ENCODE measurements at places on chromosomes 12 and 14. TPM values are rescaled to one million over a fixed set of nuclear protein-coding genes. Genes with fewer than 3 reads are reported as not detected.

GRCh38 chr14:50675597-50675996 is 7.5 kb upstream of the SAV1 start:
- no peak for DNase-seq

DNA sequence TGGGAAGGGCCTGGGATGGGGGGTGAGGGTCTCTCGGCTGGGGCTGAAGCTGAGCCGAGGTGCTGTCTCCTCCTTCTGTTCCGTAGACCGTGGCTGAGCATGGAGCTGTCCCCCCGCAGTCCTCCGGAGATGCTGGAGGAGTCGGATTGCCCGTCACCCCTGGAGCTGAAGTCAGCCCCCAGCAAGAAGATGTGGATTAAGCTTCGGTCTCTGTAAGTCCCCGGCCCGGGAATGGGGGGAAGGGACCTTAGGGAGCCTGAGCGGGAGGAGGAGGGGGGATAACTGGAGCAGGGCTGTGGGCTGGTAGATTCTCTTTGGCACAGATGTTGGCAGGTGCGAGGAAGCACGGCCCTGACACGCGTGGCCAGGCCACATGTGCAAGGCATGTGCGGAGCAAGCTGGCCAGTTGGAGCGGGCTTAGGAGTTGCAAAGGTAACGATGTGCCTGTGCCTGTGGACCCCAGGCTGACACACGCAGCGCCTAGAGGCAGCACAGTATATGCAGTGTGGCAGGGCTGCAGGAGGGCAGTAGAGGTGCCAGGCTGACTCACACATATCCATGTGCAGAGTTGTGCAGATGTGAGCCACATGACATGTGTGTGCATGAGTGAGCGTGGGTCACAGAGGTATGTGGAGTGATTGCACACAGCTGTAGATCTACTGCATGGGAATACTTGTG is 512 bp downstream of the PDE1B start:
- no peak for DNase-seq

DNA sequence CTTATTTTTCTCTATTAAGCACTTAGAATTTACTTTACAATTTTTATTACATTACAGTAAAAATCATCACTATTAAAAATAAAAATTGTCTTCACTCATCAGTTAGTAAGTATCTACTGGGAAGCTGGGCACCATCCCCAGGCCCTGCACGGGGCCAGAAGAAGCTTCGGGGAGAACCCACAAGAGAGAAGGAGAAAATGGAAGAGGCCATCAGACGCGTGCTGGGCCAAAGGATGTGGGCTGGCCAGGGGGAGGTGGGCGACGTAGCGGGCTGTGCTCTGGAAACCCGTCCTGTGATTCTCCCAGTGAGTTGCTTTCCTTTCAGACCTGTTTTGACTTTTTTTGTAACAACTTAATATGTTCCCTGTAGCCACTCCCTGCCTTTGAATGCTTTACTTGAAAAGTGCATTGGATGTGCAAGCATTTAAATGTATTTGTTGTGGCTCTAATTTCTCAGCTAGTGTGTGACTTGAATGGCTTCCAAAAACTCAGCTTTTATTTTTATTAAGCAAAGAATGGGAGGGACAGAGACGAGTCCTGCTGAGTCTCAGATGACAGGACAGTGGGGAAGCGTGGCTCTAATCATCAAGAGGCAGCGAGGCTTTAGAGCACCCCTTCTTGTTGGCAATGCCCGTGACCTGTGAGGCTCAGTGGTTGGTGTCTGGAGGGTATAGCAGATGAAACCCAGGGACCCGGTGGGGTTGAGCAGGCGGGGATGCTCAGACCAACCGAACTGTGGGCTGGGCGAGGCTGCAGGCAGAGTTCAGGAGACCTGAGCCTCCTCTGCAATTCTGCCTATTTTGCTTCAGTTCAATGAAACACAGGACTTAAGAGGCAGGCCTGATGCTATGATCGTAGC is 38.8 kb downstream of the SYNE3 start:
- no peak for DNase-seq

The RGS6 gene
- total RNA-seq, result 5.1 TPM

The MOK gene
- 34.8 TPM for total RNA-seq

All from progenitor cell of endocrine pancreas (in vitro differentiated cells).